ENCODE measurements at places on chromosomes 12 and 14.

DNA sequence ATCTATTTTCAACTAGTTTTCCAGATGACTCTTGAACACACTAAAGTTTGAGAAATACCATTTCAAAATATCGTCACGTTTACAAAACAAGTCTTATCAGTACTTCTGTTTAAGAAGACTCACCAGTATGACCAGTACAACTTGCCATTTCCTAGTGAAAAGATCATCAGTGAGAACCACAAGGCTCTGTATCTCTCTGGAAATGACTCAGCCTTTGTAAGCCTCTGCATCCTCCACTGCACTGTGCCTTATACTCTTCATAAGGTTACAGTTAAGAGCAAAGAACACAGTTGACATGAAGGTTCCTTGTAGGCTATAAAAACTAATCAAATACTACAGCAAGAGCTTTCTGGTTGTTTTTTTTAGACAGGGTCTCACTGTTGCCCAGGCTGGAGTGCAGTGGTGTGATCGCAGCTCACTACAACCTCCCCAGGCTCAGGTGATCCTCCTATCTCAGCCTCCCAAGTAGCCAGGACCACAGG, 5.7 kb upstream of the VTI1B start:
- DNase-seq = no peak

DNA sequence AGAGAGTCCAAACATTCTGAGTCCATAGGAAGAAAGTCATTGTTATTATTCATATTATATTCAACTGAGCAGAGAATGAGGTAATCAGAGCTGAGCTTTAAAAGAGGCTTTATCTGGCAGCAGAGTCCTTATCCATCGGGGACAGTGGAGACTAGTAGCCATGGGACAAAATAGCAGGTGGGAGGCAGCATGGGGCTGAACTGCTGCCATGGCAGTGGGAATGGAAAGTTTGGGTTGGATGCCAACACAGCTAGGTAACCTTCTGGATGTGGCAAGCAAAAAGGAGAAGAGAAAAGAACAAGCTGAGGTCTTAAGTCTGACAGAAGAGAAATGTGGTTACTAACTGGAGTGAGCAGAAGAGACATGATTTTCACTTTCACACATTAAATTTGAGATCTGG, 71.0 kb upstream of the CDKN3 start:
- no peak for DNase-seq

DNA sequence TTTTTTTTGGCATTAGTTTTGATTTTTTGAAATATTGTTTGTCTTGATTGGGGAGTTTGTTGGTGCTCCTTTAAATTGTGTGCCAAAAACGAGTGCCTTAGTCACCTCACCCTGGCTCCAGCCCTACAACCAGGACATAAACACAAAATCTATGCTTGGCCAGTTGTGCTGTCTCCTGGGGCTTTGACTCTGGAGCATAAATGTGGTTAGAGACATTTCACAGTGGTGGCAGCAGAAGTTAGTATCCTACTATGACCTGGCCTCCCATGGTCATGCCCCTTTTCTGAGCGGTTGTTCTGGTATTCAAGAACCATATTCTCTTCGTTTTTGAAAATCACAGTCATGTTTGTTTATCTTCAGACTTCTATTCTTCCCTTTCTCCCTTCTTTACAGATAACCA, 70.7 kb upstream of the PSMA6 start:
- DNase-seq = no peak

DNA sequence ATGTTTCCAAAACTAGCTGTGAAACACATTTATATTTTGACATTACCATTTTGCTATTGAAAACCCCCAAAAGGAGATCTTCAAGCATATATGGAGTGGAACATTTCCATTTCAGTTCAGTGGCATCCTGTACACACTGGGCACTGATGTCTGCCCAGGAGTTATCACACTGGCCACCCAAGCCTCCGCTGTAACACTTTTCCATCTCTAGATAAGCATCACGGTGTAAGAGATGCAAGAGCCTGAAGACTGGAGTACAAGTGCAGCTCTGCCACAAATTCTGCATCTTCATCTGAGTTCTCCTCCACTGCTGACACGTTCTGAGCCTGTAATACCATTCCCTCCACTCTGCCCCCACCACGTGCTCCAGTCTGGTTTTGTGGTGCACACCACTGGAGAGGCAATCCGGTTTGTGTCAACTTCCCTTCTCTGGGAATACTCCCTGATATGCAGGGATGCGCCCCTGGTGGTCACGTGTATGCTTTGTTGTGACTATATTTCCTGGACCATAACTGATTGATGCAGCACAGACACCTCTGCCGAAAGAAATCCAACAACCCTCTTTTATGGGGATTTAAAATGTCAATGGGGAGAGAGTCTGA, 12.7 kb downstream of the SPTLC2 start:
- DNase-seq = no peak

DNA sequence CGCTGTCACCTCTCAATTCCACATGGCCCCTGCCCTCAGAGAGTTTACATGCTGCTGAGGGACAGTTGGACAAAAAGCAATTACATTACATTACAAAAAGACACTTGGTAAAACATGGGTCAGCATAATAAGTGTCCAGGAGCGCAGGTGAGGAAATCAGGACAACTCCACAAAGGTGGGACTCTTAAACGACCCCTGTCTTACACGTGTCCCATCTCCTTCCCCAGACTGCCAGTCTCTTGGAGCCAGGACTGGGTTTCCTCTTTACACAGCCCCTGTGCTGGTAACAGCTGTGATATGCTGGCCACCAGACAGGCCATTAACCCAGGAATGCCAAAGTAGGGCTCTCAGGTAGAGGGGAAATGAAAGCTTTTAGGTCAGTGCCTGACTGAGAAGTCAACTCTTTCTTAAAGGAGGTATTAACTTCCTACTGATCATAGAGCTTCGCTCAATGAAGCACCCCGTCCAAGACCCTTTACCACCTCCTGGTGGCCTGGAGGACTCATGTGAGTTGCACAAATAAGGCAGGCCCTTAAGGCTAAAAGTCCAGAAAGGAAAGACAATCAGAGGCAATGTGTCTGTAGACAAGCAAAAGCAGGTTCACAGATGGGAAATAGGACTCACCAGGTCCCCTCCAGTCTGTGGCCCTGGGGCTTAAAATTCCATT, 55.5 kb downstream of the ANO2 start:
- DNase-seq = no peak

GRCh38 chr14:72553161-72553560, 340.7 kb downstream of the DPF3 start:
- no peak for DNase-seq

DNA sequence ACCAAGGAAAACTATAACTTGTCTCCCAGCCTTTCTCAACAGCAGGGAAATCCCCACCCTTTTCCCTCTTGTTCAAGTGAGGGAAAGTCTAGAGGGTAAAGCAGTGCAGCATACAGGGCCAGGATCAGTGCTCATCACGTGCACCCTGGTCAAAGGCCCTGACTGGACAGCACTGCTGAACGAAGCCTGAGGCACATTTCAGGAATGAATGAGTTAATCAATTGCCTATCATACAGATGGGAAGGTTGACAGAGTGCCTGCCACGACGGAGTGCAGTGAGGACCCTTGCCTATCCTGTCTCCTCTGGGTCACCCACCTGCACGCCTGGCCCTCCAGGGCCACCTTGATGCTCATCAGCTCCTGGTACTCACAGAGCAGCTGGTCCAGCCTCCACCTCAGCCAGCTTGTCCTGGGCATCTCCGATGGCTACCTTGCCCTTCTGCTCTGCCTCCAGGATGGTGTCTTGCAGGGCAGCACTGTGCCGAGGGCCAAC, 11.7 kb upstream of the KRT73 start:
- no peak for DNase-seq

DNA sequence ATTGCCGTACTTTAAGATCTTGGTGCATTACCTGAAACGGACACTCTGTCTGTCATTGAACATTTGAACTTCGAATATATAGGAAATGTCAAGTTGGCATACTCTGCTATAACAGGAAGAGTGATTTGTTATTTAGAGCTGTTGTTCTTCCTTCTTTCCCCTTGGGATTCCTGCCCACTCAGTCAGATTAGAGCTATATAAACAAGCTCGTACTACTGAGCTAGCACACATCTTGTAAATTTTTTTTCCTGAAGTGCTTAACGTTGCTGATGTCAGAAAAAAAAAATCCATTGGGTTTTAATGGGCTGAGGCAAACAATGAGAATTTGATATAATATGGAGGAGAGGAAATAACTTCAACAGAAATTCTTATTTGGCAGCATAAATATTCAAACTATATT, 26.8 kb downstream of the RGS6 start:
- DNase-seq = no peak

DNA sequence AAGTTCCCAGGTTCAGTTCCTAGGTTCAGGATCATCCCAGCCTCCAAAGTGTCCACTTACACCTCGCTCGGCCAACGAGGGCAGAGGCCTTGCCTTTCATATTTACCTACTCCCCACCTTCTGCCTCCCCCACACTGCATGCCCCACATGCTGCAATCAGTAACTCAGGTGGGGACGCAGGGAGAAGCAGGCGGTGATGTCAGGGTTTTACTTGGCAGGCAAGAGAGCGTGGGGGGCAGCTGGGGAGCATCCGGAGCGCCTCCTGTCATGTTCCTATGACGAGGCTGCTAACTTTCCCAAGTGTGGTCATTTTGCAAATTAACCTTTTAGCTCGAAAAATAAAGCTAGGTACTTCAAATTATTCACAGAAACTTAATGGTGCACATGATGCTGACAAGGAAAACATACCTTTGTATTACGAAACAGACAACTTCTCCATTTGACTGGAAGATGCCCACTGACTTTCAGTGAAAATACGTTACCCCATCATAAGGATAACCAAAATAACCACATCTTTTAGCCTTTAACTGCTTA, 53.8 kb downstream of the SETD3 start:
- no peak for DNase-seq

GRCh38 chr14:103649001-103649400, 20.0 kb downstream of the KLC1 start:
- no peak for DNase-seq

DNA sequence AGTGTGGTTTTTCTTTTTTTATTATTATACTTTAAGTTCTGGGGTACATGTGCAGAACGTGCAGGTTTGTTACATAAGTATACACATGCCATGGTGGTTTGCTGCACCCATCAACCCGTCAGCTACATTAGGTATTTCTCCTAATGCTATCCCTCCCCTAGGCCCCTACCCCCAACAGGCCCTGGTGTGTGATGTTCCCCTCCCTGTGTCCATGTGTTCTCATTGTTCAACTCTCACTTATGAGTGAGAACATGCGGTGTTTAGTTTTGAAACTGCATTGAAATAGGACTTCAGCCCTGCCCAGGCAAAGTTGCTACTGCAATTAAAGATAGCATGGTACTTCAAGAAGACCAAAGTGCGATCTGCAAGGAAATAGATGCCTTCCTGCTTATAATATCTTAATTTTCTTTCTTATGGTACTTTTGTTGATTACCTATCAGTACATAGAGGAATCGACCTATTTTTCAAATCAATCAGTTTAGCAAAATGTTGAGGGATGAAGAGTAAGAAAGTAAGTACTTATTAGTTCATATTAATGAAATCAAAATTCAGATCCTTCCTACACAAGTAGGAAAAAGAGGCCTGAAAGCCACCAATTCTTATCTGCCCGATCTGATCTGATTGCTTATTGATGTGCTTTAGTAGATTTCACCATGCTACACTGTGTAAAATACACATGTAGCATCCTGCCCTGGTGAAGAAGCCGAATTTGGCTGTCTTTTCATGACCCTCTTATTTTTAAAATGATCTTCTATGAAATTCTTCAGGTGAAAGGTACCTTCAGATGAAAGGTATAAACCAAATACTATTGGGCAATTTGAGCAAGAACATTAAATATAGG, 1.6 kb downstream of the LTA4H start:
- no peak for DNase-seq

- DNase-seq = no peak
Observed at GRCh38 chr12:3380200-3381043, 110.6 kb upstream of the PRMT8 start.

- no peak for DNase-seq
Observed at GRCh38 chr14:64115401-64115800, 178.8 kb downstream of the ESR2 start.

GRCh38 chr12:14612898-14613445, 45.3 kb upstream of the PLBD1 start:
- no peak for DNase-seq

- no peak for DNase-seq
Observed at GRCh38 chr12:113222730-113223531, 1.7 kb downstream of the TPCN1 start.
